ENCODE measurements at places on chromosomes 11 and 22.

DNA sequence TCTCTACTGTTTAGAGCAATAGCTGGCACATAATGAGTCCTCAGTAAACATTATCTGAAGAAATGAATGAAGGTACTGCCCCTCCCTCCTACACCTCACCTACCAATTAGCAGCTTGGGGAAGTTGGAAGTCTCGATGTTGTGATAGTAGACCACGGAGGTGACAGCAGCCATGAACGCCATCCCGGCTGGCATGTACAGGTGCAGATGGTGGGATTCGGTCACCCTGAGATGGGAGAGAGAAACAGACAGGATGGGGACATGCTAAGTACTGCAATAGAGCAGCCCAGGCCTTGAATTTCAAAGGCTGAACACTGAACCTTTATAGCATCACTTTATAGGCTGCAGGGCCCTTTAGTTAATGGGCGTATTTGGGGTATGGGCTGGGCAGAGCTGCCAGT is 6.6 kb downstream of the ABCC8 start:
- DNase-seq: no peak

DNA sequence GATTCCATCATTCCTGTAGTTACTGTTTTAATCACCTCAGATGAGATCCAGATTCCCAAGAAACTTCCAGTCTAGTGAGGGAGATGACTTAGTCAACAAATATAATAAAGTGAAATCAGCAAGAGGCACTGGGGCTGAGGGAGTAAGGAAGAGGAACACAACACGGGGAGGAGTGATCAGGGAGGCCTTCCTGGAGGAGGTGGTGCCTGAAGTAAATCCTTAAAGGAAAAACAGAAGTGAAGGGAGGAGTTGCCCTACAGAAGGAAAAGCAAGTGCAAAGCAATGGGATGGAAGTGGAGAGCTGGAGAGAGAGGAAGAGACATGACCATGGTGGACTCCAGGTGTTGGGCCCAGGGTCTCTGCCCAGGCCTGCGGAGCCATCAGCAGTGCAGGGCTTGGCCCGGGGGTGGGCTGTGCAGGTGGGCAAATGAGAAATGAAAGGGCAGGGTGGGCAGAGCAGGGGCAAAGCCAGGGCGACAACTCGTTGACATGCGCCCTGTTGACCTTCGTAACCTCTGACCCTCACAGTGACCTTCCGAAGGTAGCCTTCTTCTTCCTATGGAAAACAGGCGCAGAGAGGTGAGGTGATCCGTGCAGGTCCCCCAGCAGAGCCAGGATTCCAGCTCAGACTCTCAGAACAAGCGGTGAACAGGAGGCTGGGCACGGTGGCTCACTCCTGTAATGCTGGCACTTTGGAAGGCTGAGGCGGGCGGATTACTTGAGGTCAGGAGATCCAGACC is 12.1 kb upstream of the PPARA start:
- DNase-seq: no peak

DNA sequence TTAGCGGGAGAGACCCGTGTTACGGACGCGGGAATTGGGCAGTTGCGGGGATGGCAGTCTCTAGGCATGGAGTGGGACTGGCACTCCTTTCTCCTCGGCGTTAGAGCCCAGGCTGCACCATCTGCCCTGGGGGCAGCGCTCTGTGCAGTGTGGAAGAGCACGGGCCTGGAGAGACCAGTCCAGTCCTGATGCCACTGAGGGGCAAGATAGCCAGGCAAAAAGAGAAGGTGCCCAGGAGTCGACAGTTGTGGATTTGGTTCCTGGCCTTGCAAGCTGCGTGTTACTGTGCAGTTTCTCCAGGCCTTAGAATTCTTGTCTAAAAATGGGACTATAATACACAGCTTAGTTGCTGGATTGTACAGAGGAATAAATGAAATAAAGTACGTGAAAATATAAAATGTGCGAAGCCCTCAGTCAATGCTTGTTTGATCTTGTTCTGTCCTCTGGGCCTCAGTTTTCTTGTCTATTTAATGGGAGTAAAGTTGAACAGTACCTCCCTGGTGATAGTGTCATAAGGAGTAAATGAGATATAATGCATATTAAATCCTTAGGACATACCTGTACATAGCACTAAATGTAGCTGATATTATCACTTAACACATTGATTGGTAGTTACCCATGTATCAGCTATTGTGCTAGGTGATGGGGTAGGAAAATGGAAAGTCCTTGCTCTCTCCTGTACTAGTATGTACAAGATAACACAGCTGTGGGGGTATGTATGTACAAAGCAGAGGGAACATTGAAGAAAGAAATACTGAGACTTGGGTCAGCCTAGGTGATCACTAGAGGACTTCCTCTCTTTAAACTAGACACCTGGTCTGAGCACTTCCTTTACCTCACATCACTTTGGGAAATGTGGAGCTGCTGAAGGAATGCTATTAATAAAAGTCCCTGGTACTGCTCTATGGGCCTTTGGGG is 1.2 kb downstream of the ATXN10 start:
- no peak for DNase-seq

- no peak for DNase-seq
Observed at GRCh38 chr11:109707411-109707810, 285.4 kb downstream of the C11orf87 start.

DNA sequence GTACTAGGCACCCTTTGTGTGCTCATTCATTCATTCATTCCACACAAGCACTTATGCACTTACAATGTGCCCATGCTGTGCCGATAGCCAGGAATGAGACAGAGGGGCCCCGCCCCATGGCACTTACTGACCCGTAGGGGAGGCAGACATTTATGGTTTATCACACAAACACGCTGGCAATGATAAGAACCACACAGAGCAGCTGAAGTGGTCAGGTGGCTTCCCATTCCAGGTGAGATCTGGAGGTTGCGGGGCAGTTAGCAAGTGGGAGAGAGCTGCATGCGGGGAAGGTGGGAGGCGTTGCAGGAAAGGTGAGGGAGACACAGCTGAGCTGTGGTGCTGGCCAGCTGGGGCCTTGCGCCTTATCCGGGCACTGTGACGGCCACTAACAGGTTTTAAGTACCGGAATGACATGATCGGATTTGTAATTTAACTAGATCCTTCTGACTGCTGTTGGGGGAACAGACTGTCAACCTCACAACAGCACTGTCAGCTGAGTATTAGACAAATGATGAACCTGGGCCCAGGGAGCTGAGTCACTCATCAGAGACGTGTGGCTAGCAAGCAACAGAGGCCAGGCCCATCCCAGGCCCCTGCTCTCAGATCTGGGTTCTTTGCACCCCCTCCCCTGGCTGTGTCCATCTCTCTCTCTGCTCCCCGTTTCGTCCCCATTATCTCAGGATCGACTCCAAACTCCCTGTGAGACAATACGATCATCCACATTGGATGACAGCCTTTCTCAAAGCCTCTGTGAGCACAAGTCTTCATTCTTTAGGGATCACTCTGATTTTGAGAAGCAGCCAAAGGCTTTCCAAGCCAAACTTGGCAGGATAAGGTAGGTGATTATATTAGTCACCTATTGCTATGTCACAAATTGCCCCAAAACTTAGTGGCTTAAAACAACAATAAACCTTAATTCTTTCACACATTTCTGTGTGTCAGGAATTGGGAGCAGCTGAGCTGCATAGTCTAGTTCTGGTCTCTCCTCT is 28.4 kb downstream of the RASD2 start:
- no peak for DNase-seq

DNA sequence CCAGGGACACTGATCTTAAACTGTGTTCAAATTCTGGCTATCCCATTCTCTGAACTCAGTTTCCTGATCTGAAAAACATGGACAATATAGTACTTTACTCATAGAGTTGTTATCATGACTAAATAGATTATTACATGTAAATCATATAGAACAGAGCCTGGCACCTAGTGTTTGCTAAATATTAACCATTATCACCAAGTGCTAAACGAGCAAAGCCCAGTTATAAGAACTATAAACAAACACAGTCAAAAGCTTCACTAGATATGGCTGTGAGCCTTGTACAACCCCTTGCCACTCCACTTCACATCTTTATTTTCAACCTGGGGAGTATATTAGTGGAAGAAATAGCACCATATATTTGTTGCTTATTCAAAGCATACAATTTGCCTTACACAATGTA is 338.9 kb upstream of the CADM1 start:
- DNase-seq: no peak

GRCh38 chr11:114310095-114310494 is 13.9 kb downstream of the NNMT start:
- no peak for DNase-seq

All from cortex of kidney (tissue), 1 donor.